PC-9 (cell line): ENCODE measurements at places on chromosomes 1 and 21.
A peak's percentile ranks its signal among the peaks of the same experiment; 100 is the strongest.

DNA sequence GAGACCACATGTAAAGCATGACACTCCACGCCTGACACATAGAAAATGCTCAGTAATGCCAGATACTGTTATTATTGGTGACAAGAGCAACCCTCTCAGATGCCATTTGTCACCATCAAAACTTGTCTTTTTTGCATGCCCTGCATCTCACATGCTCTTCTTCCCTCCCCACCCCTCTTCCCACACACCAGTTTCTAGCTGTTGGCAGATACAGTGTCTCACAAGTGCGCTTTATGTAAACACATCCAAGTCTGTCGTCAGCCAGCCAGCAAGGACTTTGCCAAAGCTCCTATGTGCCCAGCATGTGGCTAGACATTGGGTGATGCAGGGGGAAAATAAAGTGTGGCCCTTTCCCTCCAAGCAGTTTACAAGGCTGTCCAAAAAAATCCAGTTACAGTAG, 44.9 kb upstream of the EPHA8 start:
- DNase-seq: no peak

DNA sequence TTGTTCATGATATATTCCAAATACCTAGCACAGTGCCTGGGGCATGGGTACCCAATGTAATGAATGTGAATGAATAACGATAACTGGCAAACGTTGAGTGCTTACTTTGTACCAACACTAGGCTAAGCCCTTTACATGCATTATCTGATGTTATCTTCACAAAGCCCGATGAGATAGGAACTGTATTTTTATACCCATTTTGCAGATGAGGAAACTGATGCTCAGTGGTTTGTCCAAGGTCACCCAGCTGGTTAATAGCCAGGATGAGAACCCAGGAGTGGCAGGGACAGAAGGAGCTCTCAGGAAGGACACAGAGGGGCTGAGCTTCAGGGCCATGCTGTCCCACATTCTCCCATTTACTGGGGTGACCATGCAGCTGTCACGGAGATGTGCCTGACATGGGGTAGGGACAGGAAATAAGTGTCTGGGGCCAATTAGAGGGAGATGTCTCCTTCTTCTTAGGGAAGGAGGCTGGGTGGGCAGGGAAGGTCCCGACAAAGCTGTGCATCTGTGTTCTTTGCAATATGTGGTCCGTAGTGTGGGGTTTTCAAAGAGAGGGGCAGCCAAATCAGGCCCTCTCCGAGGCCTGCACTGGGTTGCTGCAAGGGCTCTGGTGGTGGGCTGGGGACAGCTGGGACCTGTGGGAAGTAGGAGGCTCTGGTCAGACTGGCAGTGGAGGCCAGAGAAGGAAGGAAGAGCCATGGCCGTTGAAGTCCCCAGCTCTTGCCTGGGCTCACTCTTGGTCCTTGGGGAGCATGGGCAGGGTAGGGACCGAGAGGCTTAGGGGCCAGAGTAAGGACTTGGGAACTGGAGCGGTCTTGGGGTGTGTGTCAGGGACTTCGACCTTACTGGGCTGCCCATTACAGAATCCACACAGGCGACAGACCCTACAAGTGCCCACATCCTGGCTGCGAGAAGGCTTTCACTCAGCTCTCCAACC, 26.6 kb downstream of the A3GALT2 start:
- no peak for DNase-seq

GRCh38 chr21:43976661-43977060, 35.4 kb upstream of the TRAPPC10 start:
- no peak for DNase-seq

DNA sequence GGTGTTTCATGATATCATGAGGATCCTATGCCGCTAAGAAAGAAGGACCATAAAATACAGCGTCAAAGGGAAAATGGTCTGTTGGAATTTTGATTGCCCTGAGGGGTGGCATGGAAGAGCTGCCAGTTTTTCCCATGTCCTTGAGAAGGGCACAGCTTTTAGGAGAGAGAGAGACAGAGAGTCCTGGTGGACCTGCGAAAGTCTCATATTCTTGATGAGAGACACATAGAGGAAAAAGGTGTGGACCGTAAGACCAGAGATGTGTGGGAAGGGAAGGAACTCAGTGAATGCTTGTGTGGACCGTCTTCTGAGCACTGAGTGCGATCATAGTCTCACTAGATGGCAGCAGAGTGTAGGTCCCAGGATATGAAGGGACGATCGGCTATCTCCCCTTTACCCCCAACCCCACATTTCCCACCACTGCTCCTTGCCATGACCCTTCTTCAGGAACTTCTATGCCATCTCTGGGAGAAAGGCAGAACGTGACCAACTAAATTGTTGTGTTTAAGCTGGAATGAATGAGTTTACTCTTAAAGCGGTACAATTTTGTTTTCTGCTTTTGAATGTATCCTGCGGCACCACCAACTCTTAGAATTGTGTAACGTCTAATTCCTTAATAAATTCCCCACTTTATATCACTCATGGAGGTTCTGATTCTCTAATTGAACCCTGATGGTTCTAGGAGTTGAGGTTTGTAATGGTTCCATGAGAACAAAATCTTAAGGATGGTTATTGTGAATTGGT, 117.7 kb downstream of the CTH start:
- no peak for DNase-seq

- DNase-seq: no peak
Observed at GRCh38 chr1:171654201-171654941, 1.9 kb upstream of the MYOC start.

- no peak for DNase-seq
Observed at GRCh38 chr1:207288315-207288714, 33.2 kb upstream of the CD55 start.

GRCh38 chr1:160996178-160996577, 24.8 kb downstream of the F11R start:
- peak; percentile 91 for DNase-seq

- DNase-seq: no peak
Observed at GRCh38 chr1:13888351-13888986, 188.5 kb downstream of the PRDM2 start.

- peak; percentile 66 for DNase-seq
Observed at GRCh38 chr1:156627313-156627880, 8.2 kb downstream of the HAPLN2 start.

DNA sequence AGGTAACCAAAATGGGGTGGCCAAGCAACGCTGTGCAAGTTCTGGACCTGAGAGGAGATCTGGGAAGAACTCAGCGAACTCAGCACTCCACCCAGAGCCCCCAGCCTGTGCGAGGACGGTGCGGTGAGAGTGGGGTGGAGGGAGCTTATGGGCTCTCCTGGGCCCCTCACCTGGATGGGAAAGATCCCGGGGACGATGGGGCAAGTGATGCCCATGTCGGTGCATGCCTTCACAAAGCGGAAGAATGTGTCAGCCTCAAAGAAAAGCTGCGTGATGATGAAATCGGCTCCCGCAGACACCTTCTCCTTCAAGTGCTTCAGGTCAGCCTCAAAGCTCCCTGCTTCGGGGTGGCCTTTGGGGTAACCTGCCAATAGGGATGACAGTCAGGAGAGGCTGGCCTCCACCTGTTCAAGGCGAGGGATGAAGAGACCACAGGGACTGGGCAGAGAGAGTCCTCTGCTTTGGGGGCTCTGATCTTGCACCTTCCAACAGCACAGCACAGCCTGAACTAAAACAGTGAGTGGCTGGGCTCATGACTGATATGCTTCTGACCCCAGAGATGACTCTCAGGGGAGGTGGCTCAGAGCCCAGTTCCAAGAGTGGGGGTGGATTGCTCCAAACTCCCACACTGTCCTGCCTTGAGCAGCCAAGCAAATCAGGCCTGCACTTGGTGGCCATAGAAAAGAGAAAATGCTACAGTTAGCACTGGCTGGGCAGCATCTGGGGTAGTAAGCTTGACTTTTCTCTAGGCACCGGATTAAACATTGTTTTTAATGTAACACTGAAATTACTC, 9.5 kb downstream of the MTHFR start:
- no peak for DNase-seq

DNA sequence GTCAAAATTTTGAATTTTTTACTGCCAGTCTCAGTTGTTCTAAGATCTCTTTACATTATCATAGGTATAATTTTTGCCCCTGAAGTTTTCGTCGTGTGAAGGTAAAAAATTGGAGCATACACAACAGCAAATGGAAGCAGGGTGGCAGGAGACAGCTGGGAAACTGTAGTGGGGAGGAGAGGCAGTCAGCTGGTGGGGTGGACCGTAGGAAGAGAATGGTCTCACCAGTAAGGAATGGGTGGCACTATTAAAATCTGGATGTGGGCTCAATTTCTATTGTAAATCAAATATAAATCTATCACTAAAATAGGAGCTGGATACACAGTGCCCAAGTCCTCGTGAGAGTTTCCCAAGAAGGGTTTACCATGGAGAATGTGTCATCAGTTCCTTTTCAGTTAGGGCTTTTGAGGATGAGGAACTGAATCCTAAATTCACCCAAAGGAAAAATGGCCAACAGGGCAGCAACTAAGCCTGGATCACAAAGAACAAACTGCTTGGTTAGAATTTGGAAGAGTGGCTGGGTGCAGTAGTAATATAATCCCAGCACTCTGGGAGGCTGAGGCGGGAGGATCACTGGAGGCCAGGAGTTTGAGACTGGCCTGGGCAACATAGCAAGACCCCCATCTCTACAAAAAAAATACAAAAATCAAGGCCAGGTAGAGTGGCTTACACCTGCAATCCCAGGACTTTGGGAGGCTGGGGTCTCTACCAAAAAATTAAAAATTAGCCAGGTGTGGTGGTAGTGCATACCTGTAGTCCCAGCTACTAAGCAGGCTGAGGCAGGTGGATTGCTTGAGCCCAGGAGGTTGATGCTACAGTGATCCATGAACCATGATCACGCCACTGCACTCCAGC, 10.5 kb upstream of the IRF2BP2 start:
- DNase-seq: no peak

DNA sequence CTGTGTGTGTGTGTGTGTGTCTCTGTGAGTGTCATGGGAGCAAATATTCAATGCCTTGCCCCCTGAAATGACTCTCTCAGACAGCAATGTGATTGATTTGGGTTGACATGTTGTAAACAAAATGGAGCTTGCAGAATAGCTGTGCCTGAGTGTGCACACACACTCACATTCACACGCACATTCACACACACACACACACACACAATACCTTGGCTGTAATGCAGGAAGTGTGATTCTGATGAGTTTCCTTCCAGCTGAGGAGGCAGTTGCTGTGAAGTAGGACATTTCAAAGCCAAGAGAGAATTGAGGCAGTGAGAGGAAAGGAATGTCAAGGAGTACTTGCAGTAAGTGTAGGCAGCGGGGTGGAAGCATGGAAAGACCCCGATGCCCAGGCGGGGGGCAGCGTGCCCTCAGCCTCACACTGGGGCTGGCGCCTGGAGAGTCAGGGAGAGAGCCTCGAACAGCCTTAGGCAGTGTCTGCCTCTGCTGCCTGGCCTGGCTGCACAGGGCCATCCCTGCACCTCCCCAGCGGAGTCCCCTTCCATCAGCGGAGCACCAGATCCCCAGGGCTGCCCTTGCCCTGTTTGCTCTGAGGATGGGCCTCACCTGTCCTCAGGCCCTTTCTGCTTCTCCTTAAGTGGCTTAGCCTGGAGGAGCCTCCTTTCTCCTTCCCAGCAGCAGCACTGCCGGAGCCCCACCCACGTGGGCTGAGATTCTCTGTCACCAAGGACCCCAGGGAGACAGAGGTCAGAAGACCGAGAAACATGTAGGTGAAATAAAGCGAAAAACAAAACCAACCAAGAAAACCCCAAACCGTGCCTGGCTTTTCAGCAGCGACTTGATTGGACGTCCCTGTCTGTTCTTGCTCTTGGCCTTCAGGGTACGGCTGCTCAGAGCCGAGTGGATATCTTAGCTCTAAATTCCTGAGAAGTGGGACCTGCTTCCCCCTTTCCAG, 9.2 kb downstream of the VASH2 start:
- no peak for DNase-seq

DNA sequence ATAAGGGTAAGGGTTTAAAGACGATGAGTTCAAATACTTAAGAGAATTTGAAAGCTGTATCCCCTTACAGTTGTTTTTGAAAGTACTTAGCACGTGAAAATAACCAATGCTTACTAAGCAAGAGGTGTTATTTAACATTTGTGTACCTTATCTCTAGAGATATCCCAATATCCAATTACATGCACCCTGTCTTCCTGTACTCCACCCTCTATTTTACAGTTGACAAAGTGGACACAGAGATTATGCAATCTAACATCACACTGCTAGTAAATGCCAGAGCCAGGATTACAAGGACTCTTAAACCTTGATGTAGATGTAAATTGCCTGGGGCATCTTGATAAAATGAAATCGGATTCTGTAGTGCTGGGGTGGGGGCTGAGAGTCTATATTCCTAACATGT, 72.0 kb downstream of the GDAP2 start:
- DNase-seq: peak; percentile 80

DNA sequence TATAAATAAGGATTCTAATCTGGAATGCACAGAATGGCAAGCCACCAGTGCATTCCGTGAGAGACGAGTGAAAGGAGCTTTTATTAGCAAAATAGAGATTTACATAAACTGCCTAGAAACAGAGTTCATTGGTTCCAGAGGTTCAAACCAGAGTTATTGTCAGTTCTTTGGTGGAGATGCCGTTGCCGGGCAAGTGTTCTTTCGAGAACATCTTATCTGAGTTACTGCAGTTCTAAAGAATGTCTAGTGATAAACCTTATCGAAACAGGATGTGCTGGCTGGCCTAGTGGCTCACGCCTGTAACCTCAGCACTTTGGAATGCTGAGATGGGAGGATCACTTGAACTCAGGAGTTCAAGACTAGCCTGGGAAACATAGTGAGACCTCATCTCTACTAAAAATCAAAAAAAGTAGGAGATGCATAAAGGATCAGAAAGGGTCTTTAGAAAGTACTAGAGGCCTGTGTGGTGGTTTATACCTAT, 19.9 kb upstream of the EVI5 start:
- DNase-seq: peak; percentile 74

DNA sequence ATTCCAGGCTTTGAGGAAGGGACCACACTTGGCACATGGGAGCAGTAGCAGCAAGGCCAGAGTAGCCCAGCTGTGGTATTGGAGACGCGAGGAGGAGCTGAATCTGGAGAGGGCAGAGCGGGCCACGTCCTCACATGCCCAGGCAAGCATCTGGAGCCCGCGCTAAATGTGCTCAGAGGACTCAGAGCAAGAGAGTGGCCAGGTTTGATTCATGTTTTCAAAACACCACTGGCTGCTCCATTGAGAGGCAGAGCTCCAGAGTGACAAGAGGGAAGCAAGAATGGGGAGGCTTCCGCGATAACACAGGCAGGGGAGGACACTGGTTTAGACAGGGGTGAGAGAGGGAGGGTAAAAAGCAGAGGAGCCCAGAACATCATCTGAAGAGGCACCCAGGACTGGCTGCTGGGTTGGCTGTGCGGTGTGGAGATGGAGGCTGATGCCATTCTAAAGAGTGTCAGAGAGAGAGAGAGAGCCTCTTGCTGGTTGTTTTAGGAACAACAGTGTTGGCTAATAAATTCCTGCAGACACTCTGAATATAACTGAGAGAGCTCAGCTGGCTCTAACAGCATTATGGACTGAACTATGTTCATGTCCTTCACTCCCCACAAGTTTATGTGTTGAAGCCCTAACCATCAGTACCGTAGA, 32.3 kb downstream of the RCAN1 start:
- DNase-seq: no peak
